ENCODE measurements at places on chromosomes 1 and 21. TPM values are rescaled to one million over a fixed set of nuclear protein-coding genes. Genes with fewer than 3 reads are reported as not detected.

The TMPRSS15 gene
- total RNA-seq: not detected

The YTHDF2 gene
- 134 TPM for total RNA-seq

The VAMP3 gene
- total RNA-seq: 163 TPM

The VASH2 gene
- total RNA-seq: under 0.01 TPM

The ACTA1 gene
- not detected for total RNA-seq

The TMPRSS2 gene
- not detected for total RNA-seq

The XCL2 gene
- total RNA-seq: not detected

The CELA3A gene
- total RNA-seq: not detected

The LRRC71 gene
- 0.33 TPM for total RNA-seq

The CD101 gene
- 0.10 TPM for total RNA-seq

The ELAPOR1 gene
- total RNA-seq: 0.86 TPM

The CNIH3 gene
- total RNA-seq: 0.98 TPM

The PBXIP1 gene
- 59.8 TPM for total RNA-seq

The SPRR4 gene
- not detected for total RNA-seq

The RGS16 gene
- 0.33 TPM for total RNA-seq

The LCA5L gene
- 1.3 TPM for total RNA-seq

The DDR2 gene
- 16.7 TPM for total RNA-seq

The FCGR3B gene
- not detected for total RNA-seq

The KANK4 gene
- not detected for total RNA-seq

The PDE9A gene
- 0.96 TPM for total RNA-seq

The PTPN22 gene
- under 0.01 TPM for total RNA-seq

The NBPF11 gene
- total RNA-seq: 4.8 TPM

The FABP3 gene
- total RNA-seq: 0.86 TPM

The CFAP107 gene
- total RNA-seq: not detected

The IGFN1 gene
- total RNA-seq: not detected

The ALPL gene
- 0.33 TPM for total RNA-seq

The LCE2C gene
- not detected for total RNA-seq

The CNKSR1 gene
- total RNA-seq: not detected

Measured in vein endothelial cell (primary cell).